Activated CD4-positive, CD25-positive, alpha-beta regulatory T cell treated with anti-CD3 and anti-CD28 coated beads, Interleukin-2, amount 50 U/mL, for 16 hours (primary cell): ENCODE measurements at places on chromosomes 12 and 14.

GRCh38 chr14:71529848-71530247 is 402.4 kb upstream of the RGS6 start:
- no peak for DNase-seq

- no peak for DNase-seq
These were observed 6.9 kb upstream of the SVOP start for GRCh38 chr12:109027767-109028166.

GRCh38 chr12:32789446-32789845 is 33.7 kb upstream of the YARS2 start:
- no peak for DNase-seq

GRCh38 chr14:75640876-75641275 is 19.8 kb downstream of the ERG28 start:
- no peak for DNase-seq
